ENCODE measurements at places on chromosomes 7 and 10. TPM values are rescaled to one million over a fixed set of nuclear protein-coding genes. Genes with fewer than 3 reads are reported as not detected.

ARL4A gene
- 60.5 TPM for total RNA-seq

HKDC1 gene
- total RNA-seq, result 11.6 TPM

IFIT1B gene
- total RNA-seq, result not detected

ANKRD30A gene
- total RNA-seq, result 0.31 TPM

CHAT gene
- not detected for total RNA-seq

HOXA13 gene
- total RNA-seq, result 2.6 TPM

FKBP6 gene
- not detected for total RNA-seq

ADARB2 gene
- not detected for total RNA-seq

GDI2 gene
- total RNA-seq, result 223 TPM

Data from A549 treated with GW870086 at 1 μM for 4 hours (cell line).